ENCODE measurements at places on chromosomes 16 and 17.
A peak's percentile ranks its signal among the peaks of the same experiment; 100 is the strongest.

GRCh38 chr16:49465661-49466528 is 92.3 kb downstream of the C16orf78 start:
- no peak for DNase-seq

- no peak for DNase-seq
These were observed 313.2 kb upstream of the KCNJ16 start for GRCh38 chr17:69761767-69762321.

DNA sequence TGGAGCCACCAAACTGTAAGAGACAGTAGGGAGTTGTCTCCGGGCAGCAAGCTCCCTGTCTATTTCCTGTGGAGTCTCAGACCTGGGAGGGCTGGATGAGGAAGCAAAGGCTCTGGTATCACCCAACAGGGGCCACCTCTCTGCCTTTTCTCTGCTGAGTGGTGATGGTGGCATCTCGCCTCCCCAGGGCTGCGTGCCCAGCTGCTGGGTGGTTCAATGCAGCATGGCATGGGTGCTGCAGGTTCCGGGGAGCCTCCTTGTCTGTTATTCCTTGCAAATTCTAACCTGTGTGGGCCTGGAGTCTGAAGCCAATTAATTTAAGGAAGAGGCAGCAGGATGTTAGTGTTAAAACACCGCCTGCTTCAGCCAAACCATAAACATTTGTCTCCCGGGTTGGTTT is 78.2 kb downstream of the CCDC182 start:
- no peak for DNase-seq

- DNase-seq: no peak
These were observed 53.4 kb downstream of the BRIP1 start for GRCh38 chr17:61809816-61810392.

- no peak for DNase-seq
These were observed 26.3 kb downstream of the NLRP1 start for GRCh38 chr17:5557990-5558389.

DNA sequence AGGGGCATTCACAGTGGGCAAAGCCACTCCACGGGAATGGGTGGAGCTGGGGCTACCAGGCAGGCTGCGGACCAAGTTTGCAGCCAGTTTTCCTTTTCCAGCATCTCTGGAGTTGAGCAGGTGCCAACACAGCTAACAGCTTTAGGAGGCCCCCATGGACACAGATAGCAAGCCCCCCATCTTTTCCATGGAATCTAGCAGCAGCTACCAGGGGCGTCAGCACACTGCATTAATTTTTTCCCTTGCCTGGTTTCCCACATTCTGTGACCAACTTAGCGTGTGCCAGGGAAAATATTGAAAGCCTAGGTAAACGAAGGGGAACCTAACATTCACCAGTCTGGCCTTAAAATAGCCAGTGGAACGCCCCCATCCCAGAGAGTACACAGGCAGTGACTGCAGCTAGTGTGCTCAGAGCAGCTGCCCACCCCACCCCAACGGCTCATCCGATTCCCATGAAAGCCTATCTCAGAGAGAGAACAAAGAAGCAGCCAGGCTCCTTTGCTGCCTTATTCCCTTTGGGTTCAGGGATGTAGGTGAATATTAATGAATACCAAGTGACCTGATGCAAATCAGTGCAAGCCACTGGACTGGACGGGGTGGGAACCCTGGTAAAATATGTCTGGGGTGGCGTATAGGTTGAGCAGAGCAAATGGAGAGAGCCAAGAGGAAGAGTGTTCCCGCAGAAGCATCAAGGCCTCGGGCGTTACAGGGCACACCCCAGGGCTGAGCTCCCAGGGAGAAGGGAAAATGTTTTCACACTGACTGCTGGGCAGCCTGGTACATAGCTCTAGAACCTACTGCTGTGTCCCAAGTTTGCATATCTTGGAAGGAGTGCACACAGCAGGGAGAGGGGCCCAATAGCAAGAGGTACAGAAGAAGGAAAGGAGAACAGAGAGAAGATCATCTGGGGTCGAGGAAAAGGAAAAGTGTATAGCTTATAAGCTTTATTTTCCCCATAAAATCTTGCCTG is 73.9 kb upstream of the SOX9 start:
- no peak for DNase-seq

- no peak for DNase-seq
These were observed 6.0 kb downstream of the SCN4A start for GRCh38 chr17:63966646-63967264.

GRCh38 chr17:40329839-40330794 is 21.1 kb downstream of the RARA start:
- DNase-seq: peak; percentile 36

DNA sequence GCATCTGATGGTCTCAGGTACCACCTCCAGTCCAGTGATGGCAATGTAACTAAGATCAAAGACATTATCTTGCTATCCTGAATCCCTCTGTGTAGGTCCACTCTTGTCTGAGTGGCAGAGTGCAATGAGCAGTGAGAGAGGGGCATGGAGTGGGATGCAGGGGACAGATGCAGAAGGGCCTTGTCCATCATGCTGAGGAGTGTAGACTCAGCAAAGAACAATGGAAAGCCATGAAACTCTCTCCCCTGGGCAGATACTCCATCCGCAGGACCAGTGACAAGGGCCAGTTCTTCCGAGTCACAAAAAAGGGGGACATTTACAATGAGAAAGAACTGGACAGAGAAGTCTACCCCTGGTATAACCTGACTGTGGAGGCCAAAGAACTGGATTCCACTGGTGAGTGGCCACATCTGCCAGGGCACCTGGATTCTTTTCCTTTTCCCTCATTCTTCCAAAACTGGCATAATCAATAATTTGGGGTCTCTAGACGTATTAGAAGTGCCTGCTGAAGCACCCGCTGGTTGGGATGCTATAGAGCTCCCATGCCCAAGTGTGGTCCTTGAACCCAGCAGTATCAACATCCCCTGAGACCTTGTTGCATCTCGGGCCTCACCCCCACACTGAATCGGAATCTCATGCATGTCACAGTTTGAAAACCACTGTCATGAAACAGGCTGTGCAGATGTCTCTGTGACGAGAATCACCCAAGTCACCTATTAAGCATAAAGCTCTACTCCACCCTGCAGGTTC is 29.5 kb downstream of the CDH5 start:
- no peak for DNase-seq

GRCh38 chr16:5668553-5668952 is 571.0 kb upstream of the EEF2KMT start:
- no peak for DNase-seq

DNA sequence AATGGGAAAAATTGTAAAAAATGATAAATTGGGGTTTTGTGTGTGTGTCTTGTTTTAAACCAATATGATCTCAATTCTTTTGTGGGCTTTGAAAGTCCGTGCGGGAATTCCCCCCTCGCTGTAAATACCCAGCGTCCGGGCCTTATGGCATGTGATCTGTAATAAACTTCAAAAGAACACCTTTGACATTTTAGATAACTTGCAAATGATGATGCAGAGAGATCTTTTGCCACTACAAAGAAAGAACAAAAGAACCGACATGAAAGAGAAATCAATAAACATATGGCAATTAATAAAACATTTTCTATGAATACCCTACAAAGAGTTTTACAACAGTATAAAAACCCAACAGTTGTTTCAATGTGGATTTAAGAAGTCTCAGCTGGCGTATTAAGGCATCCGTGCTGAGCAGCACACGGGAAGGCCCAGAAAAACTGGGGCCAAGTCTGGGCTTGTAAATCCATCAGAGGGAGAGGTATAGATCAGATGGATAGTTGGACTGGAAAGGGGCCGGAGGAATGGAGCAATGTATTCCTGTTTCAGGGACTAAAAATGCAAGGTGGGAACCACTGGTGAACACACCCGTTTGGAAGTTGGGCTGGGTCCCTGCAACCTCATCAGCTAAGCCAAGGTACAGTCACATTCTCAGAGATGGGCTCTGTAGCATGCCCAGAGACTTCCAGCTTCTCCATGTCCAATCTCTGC is 115.2 kb downstream of the IRX5 start:
- no peak for DNase-seq

GRCh38 chr17:79465681-79466025 is 145.2 kb downstream of the RBFOX3 start:
- DNase-seq: no peak

DNA sequence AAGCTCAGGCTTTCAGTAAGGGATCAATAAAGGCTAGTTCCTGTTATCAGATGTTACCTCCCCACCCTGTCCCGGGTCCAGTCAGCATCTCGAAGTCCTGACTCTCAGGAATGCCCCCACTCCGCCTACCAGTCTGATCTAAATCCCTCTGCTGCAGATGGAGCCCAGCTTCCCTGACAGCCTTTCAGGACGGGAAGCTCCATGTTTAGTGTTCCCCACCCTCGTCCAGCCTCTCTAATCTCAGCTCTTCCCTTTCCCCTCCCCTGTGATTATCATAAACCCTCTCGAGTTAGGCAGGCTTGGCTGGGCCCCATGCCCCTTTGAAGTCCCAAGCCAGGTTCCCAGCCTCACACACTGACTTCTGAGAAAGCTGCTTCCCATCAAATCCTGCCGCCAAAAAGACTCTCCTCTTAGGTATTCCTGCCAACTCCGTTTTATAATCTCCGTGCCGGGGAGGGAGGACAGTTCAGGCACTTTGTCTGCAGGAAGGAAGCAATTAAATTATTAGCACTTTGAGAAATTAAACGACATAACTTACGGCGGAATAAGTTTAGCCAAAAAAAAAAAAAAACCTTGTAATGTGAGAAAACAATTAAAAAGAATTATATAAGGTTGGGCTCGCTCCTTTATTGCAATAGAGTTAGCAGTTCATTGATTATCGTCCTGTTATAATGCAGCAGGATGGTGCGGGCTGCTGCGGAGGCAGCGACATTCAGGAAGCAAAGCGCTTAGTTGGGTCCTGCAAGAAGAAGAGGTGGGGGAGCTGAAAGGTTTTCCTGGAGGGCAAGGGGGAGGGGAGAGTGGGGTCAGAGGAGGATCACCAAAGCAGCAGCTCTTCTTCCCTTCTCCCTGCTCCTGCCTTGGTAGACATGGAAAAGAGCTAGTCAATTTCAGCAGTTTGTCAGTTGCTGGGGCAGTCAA is 16.8 kb upstream of the ETV4 start:
- DNase-seq: no peak

DNA sequence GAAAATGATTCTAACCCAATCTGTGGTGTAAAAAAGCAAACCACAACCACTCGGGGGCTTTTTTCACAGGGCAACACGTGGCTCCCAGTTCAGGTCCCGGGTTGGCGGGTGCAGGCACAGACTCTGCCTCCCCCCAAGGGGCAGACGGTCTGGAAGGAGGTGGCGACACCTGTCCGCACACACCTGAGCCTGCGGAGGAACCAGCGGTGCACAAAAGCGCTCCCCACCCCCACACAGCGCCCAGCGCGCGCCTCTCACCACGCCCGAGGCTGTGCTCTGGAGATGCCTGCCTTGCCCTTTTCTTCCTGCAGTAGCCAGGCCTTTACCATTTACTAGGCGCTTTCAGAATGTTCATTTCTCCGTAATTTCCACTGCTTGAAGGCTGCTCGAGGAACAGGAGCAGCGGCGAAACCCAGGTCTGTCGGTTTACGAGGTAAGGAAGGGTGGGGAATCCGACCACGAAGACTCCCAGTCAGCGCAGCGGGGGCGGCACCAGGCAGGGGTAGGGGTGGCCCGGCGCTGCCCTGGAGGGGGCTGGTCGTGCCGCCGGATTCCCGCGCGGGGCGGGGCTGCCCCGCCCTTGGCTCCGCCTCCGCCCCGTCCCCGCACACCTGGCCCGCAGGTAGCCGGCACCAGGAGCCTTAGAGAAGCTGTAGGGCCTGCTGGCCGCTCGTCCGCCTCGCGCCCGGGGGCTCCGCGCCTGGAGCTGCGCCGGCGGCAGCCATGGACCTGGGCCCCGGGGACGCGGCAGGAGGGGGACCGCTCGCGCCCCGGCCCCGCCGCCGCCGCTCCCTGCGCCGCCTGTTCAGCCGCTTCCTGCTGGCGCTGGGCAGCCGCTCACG is at the start of gene USP43:
Gene USP43, plus strand, starts transcription at position 608 of the 842 bp plus-strand sequence. Its CDS starts 116 bp downstream, at position 724.
- DNase-seq: no peak

DNA sequence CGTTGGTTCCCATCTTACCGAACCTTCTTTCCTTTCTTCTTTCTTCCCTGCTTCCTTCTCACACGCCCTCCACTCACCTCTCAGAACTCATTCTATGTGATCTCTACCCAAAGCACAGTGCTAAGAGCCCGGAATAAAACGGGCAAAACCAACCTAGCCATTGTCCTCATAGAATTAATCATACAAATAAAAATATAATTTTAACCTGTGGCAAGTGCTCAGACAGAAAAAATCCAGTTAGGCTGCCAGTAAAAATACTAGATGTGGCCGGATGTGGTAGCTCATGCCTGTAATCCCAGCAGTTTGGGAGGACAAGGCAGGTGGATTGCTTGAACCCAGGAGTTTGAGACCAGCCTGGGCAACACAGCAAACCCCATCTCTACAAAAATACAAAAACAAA is 27.0 kb downstream of the BMERB1 start:
- no peak for DNase-seq

DNA sequence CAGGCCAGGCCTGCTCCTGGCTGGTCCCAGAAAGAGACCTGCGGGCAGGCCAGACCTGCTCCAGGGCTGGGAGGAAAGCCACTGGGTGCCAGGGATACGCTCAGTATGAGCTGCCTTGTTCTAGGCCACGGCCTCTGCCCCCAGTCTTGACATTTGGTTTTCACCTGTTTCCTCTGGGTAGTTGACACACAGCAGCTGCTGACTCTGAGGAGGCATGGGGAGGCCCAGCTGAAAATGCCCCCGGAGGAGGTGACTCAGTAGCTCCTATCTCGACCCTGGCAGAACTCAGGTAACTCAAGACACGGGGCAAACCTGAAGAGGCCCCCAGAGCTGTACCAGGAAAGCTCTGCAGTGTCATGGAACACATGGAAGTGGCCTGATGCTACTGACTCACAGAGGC is 13.9 kb upstream of the ADGRG1 start:
- no peak for DNase-seq

DNA sequence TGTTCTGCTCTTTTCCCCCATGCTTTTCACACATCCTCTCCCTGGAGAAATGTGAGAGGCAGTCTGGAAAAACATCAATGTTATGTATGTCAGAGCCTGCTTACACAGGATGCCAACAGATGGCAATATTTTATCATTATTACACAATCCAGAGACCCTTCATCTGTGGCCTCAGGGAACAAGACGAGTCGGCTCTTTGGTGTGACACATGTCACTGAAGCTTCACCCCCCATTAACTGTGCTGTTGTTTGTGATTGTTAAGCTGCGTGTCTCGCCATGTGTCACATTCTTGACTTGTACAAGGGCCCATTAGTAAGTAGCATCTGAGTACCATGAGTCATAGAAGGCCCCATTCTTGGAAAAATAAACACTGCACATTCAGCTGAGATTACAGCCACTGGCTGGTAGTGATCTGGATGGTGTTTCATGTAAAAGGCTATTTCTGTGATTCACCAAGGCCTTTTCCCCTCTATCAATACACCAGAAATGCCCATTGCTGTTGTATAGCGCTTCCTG is 682.1 kb upstream of the SOX9 start:
- DNase-seq: peak; percentile 93

DNA sequence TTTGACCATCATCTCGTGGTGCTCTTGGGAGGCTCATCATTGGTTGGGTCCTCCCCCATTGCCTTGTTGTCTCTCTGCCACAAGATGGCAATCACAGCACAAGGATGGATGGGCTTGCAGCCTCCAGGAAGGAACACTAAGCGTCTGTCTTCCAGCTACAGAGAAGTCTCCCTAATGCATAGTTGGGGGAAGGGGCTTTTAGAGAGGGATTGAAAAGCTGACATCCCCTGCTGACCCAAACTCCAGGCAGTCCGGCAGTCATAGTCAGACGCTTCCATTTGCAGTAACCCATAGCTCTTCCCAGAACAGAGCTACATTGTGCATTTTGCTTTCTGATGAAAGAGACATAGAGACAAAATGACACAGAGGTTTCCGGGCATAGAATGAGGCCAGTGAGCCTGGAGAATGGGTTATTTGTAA is 111.4 kb downstream of the UTP18 start:
- DNase-seq: peak; percentile 54

Measured in NCI-H1694 (cell line).